IMR-90 (cell line): ENCODE measurements at places on chromosomes 11 and 22. TPM values are rescaled to one million over a fixed set of nuclear protein-coding genes. Genes with fewer than 3 reads are reported as not detected.

DNA sequence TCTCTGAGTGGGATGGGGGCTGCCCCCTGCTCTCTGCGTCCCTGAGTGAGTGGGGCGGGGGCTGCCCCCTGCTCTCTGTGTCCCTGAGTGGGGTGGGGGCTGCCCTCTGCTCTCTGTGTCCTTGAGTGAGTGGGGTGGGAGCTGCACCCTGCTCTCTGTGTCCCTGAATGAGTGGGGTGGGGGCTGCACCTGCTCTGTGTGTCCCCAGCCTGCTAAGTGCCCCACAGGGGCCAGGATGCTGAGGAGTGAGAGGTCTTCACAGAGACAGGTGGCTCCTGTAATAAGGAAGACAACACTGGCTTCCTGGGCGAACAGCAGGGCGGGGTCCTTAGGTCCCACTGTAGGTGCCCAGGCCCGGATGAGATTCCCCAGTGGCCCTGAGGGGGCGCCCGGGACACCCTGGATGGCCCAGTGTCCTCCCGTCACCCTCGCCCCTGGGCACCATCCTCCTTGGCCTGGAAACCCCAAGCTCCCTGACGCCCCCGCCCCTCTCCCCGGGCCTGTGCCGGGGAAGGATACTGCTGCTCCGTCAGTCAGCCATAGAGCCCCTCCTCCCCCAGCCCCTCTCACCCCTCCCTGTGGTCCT is 3.8 kb upstream of the CCDC188 start:
- DNase-seq = no peak

DNA sequence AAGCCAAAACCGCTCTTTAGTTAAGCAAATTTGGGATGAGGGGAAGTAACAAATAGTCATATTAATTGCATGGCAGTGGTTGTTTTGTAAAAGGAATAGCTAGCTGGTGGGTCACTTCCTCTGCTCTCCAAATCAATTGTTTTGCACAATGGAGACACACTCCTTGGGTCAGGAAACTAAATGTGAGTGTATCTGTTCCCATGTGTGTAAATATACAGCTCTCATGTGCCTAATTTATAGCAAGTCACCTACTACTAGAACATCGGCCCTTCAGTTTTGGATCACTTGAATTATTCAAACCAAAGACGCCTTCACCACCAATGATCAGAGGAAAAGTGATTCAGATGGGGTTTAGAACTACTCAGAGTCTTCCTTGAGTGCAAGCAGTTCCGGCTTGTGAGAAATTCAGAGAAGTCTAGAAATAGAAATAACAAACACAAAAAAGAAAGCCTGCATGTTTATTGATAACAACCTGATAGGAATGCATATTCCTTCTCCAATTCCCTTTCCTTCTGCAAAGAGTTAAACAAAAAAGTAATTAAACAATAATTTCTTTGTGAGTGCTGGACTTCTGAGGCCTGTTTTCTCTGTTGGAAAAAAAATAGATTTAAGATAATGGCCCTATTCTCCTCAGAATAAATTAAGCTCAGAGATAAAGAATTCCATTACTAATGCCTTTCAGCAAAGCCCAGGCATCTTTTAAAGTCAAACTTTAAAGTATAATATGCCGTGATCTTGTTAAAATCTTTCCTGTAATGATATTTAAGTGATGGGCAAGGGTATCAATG is 100.4 kb downstream of the KIRREL3 start:
- no peak for DNase-seq

GRCh38 chr22:49116486-49117120 is 711.1 kb downstream of the BRD1 start:
- DNase-seq = no peak

- DNase-seq = no peak
Measured at GRCh38 chr11:97078443-97078842, 688.6 kb downstream of the JRKL start.

- DNase-seq = no peak
Measured at GRCh38 chr11:96863520-96863919, 473.7 kb downstream of the JRKL start.

POU2AF3 gene
- 0.17 TPM in 1 of 2 replicates, not detected in the other for polyA plus RNA-seq

DNA sequence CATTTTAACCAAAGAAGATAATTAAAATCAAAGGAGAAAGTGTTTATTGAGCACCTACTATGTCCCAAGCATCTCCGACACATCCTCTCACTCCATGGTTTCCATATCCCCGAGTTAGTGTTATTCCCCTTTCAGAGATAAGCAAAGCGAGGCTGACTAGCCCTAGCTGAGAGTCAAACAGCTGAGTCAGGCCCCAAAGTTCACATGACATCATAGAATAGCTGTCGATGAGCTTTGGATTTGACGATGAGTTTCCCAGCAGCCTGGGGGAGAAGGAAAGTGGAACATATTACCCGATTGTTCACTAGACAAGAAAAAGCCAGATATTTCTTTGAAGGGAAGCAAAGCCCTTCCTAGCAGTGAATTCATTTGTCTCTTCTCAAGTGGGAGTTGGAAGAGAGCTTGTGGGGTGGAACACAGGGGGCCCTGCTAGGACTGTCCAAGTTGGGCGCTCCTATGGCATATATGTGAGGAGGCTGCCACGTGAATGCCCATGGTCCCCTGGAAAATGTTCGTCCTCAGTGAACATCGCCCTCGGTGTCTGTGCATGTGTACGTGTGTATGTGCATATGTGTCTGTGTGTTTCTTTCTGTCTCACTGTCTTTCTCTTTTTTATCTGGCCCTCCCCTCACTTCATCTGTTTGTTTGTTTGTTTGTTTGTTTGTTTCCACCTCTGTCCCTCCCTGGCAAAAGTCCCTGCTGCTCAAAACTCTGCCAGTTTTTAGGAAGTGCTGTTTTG is 493 bp upstream of the CYTH4 start:
- no peak for DNase-seq
